ENCODE measurements at places on chromosomes 3 and 15.

DNA sequence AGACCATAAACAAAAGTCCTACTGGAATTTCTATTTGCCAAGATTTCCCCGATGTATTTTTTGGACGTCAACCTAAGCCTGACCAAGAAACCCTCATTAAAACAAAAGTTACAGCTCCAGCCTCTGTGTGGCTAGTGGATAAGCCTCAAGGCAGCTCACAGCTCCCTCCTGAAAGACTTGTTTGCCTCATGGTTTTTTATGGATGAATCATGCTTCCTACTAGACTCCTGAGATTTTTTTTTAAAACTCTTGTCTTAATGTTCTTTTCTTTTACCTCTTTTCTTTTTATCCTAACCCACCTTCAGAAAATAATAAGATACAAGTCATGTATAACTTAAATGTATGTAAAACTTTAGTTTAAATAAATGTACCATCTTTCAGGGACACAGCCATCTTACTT, 52.4 kb downstream of the SUCNR1 start:
- peak; percentile 77 for DNase-seq

DNA sequence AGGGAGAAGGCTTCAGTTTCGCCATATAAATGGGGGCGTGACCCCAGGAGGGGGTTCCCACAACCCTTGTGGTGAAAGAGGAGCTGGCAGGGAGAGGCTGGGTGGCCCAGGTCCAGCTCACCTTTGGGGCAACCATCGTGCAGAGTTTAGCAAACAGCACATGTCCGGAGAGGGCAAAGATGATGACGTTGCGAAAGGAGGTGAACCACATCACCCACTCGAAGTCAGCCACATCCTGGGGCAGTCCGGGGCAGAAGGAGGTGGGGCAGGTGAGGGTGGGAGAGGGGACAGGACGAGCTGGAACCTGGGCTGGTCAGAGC, 3.7 kb downstream of the HHATL start:
- DNase-seq, result no peak

- DNase-seq, result no peak
Observed at GRCh38 chr3:129607391-129608068, 1.1 kb upstream of the PLXND1 start.

DNA sequence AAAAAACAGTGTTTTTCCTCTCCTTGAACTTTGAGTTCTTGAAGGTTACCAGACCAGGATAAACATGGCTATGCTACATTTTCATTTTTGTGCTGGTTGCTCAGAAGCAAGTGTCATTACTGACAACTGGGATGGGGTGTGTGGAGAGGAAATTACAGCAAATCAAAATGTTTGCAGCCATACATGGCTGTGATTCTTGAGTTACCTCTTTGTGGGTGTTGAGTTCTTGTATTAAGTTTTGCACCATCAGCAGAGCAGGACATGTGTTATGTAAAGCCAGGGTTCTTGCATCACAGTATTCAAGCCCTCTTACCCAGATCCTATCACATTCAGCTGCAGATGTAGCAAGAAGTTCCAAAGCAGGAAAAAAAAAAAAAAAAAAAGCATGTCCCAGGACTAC, 53.9 kb upstream of the ATOSA start:
- no peak for DNase-seq

GRCh38 chr3:9292516-9292915, 43.1 kb upstream of the SRGAP3 start:
- no peak for DNase-seq

- DNase-seq, result no peak
Observed at GRCh38 chr15:100844167-100844566, 35.5 kb upstream of the ALDH1A3 start.

DNA sequence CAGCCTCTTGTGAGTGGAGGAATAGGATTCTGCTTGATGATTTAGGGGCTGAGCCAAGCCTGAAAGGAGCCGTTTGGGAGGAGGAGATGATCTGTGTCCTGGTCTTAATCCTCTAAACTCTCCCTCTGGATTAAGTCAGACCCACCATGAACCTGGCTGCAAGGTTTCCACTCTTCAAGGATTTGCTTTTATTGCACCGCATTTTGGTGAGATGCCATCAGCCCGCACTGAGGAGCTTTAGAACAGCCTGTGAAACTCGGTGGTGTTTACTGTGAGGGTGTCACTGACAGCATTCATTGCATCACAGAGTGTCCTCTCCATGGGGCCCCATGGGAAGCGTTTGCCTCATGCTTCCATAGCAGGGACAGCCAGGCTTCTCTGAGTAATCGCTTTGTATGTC, 59.2 kb downstream of the EPHB1 start:
- no peak for DNase-seq

- no peak for DNase-seq
Observed at GRCh38 chr3:62926494-62926893, 51.3 kb upstream of the CADPS start.

DNA sequence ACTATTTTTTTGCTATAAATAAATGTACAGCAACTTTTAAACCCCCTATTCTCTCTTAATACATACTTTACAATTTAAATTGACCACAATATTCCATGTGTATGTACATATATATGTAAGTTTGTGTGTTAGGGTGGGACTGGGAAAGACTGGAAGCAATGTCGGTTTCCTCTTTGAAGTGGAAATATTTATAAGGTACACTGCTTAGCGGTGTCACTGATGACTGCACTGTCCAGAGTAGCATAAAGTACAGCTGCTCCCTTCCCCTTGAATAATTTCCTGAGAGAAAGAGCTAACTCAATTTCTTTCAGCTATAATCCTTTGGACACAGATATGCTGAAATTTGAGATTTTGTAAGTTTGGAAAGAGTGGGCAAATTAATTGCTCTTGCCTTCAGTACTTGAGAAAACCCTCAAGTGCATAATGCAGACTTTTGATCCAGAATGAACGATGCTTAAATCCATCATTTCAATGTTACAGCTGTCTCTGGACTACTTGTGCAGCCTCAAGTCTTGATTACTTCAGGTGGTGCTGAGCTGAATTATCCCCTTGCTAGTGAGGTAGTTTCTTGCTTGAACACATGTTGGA, 267.0 kb upstream of the CFAP20DC start:
- no peak for DNase-seq

GRCh38 chr15:95319242-95319641, 1011.3 kb upstream of the NR2F2 start:
- DNase-seq, result no peak

DNA sequence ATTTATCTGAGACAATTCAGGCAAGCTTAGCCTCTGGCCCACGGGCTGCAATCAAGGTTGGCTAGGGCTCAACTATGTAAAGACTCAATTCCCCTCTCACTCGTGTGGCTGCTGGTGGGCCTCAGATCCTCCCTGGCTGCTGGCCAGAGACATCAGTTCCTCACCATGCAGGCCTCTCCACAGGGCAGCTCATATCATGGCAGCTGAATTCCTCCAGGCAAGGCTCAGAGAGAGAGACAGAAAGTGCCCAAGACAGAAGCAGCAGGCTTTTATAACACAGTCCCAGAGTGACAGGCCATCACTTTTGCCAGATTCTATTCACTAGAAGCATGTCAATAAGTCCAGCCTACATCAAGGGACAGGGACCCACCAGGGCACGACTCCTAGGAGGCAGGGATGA, 63.2 kb downstream of the XXYLT1 start:
- no peak for DNase-seq

DNA sequence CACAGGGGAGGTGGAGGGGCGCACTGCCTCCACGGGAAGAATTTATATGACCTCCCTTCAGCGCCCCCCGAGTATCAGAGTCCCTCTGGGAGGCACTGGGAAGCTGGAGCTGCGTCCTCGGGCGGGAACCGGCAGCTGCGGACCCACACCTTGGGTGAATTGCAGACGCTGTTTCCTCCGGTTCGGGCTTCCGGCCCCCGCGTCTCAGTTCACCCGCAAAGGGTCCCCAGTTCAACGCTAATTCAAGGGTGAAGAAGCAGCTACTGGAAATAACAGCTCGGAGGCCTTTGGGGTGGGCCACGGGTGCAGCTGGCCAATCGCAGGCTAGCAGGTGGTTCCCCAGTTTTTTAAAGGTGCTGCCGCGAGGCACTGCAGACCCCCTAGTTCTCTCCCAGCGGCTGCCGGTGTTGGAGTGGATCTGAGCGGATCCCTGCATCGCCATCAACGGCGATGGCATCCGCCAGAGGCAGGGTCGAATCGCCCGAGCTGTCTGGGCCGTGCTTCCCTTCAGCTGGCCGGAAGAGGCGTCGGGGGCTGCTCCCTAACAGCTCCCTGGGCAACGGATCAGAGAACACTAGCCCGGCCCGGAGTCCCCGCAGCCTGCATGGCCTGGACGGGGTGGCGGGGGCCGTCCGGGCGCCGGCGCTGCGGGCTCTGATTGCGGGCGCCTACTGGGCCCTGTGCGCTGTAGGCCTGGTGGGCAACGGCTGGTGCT, 19.4 kb upstream of the ADAMTS7 start:
- no peak for DNase-seq

DNA sequence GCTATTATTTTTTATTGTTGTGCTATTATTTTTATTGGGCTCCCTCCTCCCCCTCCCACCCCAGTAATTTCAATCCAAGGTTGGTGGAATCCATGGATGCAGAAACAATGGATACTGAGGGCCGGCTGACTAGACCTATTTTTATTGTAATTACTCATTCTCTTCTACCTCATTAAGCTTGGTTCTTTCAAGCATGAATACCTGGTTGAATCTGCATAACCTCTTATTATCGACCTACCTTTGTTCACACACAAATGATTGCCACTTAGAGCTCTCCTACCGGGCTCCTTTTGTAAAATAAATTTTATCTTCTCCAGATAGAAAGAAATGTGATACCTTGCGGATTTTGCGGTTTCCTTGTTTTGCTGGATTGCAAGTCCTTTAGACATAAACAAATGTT, 31.6 kb downstream of the BTD start:
- DNase-seq, result no peak

Measured in AG08396 (cell line).